ENCODE measurements at places on chromosomes 13 and 19. TPM values are rescaled to one million over a fixed set of nuclear protein-coding genes. Genes with fewer than 3 reads are reported as not detected.

GRCh38 chr13:76861859-76862258 lies 24.3 kb downstream of the KCTD12 start:
- no peak overlapping the region for H3K4me3 ChIP-seq
- H3K36me3 ChIP-seq: no peaks in the 10 kb centered on the region
- H3K4me1 ChIP-seq: peaks cover 5% of the 10 kb centered on the region
- H3K27ac ChIP-seq: no peak overlapping the region

Gene BST2
- 51.7 TPM for total RNA-seq

Gene PNMA8A
- total RNA-seq: 2.9 TPM

GRCh38 chr13:39688699-39689405 lies 33.4 kb downstream of the COG6 start:
- no peak overlapping the region for H3K4me3 ChIP-seq
- DNase-seq: no peak
- no peak overlapping the region for H3K27ac ChIP-seq
- H3K27me3 ChIP-seq: no peaks in the 10 kb centered on the region
- H3K4me1 ChIP-seq: peaks cover 18% of the 10 kb centered on the region
- H3K36me3 ChIP-seq: peaks cover 11% of the 10 kb centered on the region

GRCh38 chr19:29479941-29480340 lies 45.9 kb upstream of the VSTM2B start:
- H3K27ac ChIP-seq: no peak overlapping the region
- no peaks in the 10 kb centered on the region for H3K4me1 ChIP-seq
- H3K4me3 ChIP-seq: no peak overlapping the region
- peak; percentile 57 for DNase-seq
- H3K36me3 ChIP-seq: no peaks in the 10 kb centered on the region

GRCh38 chr13:85799097-85799582 lies at the start of gene SLITRK6:
SLITRK6 (minus strand) TSS chr13:85799419; CDS start chr13:85796508, 2,911 bp downstream.
- no peaks in the 10 kb centered on the region for H3K36me3 ChIP-seq
- H3K27me3 ChIP-seq: no peaks in the 10 kb centered on the region
- no peak within 1 kb of the TSS for H3K27ac ChIP-seq
- peak within 1 kb of the TSS; percentile 35 for H3K4me3 ChIP-seq
